ENCODE measurements at places on chromosomes 6 and 20.
A peak's percentile ranks its signal among the peaks of the same experiment; 100 is the strongest.

GRCh38 chr20:47956268-47956995, 171.2 kb upstream of the SULF2 start:
- no peak for DNase-seq

GRCh38 chr6:43736211-43736786, 33.7 kb upstream of the VEGFA start:
- DNase-seq, result no peak

- peak; percentile 20 for DNase-seq
These were observed 3.0 kb upstream of the PRDM13 start for GRCh38 chr6:99603421-99604165.

DNA sequence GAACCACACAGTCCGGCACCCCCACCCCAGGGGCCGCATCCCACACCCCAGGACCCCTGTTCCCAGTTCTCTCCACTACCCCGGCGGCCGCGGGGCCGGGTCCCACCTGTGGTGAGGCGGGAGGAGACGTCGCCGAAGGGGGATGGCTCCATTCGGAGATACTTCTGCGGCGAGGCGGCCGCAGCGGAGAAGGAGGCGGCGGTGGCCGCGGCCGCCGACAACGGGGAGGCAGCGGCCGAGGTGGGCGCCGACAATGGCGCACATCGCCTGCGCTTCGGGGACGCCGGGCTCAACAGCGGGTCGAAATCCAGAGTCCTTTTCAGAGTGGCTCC, 723 bp downstream of the AKIRIN2 start:
- no peak for DNase-seq

GRCh38 chr6:5102267-5102970, 17.3 kb downstream of the PPP1R3G start:
- no peak for DNase-seq

GRCh38 chr6:54632984-54633565, 213.5 kb upstream of the FAM83B start:
- no peak for DNase-seq

- DNase-seq, result no peak
These were observed 12.1 kb upstream of the MICAL1 start for GRCh38 chr6:109467696-109468095.

DNA sequence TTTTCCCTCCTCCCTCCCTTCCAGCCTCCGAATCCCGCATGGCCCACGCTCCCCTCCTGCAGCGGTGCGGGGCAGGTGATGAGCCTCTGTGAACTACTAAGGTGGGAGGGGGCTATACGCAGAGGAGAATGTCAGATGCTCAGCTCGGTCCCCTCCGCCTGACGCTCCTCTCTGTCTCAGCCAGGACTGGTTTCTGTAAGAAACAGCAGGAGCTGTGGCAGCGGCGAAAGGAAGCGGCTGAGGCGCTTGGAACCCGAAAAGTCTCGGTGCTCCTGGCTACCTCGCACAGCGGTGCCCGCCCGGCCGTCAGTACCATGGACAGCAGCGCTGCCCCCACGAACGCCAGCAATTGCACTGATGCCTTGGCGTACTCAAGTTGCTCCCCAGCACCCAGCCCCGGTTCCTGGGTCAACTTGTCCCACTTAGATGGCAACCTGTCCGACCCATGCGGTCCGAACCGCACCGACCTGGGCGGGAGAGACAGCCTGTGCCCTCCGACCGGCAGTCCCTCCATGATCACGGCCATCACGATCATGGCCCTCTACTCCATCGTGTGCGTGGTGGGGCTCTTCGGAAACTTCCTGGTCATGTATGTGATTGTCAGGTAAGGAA, at the start of gene OPRM1:
Gene OPRM1, plus strand, starts transcription at position 10 of the 612 bp plus-strand sequence. Its CDS starts 305 bp downstream, at position 315.
- DNase-seq, result peak; percentile 24

DNA sequence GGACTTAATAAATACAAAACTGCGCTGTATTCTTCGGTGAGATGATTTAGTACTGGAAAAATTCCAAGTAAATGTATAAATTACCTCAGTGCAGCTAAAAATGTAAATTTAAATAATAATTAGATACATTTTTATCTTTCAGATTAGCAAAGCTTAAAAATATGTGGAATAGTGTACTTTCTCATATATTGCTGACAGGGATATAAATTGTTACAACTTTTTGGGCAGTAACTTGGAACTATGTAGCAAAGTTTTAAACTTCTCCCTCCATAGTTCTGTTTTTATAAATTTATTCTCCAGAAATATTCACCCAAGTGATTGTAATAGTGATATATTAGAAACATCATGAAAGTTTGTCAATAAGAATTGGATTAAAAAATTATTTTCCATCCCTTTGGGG, 384.6 kb upstream of the CITED2 start:
- no peak for DNase-seq

DNA sequence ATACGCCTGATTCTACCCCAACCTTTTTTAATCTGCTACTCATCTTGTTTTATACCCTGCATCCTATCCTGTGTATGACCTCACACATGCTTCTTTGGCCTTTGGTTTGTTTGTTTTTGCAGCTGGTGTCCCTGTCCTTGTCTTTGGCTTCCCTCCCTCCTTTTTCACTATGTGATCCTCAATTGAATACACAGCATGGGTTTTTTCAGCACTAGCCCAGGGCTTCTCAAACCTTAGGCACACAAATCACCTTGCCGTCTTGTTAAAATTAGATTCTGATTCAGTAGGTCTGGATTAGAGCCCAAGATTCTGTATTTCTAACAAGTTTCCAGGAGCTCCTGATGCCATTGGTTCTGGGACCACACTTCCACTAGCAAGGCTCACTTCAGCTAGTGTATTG, 321.5 kb upstream of the MAN1A1 start:
- no peak for DNase-seq

GRCh38 chr20:46307139-46307998, 929 bp downstream of the CDH22 start:
- DNase-seq, result peak; percentile 77
